ENCODE measurements at places on chromosomes 1 and 21. TPM values are rescaled to one million over a fixed set of nuclear protein-coding genes. Genes with fewer than 3 reads are reported as not detected.

The FNBP1L gene
- 15.0 TPM for total RNA-seq

GRCh38 chr1:8847990-8848389, 30.5 kb downstream of the ENO1 start:
- DNase-seq, result no peak

The FOXD3 gene
- not detected for total RNA-seq

The THEM5 gene
- not detected for total RNA-seq

The GPR161 gene
- total RNA-seq, result 7.0 TPM

GRCh38 chr1:45767035-45767434, 16.6 kb upstream of the IPP start:
- DNase-seq, result peak; percentile 87

GRCh38 chr21:41611966-41612606, 104.1 kb upstream of the TMPRSS2 start:
- DNase-seq, result peak; percentile 48
